Bronchial epithelial cell (primary cell): ENCODE measurements at places on chromosomes 11 and 22. TPM values are rescaled to one million over a fixed set of nuclear protein-coding genes. Genes with fewer than 3 reads are reported as not detected.
A peak's percentile ranks its signal among the peaks of the same experiment; 100 is the strongest.

Gene FUT4
- 1.0 and 1.8 TPM in 2 replicates for total RNA-seq

Gene OR51I1
- total RNA-seq: not detected in 2 replicates

Gene FBLN1
- total RNA-seq: 18.2 and 25.2 TPM in 2 replicates

- DNase-seq: no peak
Observed at GRCh38 chr11:46302866-46303265, 25.4 kb downstream of the CREB3L1 start.

- DNase-seq: peak; percentile 88
Observed at GRCh38 chr11:44575288-44575672, 9.8 kb downstream of the CD82 start.

DNA sequence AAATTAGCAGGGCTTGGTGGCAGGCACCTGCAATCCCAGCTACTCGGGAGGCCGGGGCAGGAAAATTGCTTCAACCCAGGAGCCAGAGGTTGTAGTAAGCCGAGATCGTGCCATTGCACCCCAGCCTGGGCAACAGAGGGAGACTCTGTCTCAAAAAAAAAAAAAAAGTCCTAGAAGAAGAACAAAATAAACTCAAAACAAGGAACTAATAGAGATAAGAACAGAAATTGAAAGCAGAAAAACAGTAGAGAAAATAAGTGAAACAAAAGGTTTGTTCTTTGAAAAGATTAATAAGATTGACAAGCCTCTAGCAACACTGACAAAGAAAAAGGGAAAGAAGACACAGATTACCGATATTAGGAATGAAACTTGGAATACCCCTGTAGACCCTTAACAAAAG is 45.1 kb upstream of the CBX7 start:
- no peak for DNase-seq

DNA sequence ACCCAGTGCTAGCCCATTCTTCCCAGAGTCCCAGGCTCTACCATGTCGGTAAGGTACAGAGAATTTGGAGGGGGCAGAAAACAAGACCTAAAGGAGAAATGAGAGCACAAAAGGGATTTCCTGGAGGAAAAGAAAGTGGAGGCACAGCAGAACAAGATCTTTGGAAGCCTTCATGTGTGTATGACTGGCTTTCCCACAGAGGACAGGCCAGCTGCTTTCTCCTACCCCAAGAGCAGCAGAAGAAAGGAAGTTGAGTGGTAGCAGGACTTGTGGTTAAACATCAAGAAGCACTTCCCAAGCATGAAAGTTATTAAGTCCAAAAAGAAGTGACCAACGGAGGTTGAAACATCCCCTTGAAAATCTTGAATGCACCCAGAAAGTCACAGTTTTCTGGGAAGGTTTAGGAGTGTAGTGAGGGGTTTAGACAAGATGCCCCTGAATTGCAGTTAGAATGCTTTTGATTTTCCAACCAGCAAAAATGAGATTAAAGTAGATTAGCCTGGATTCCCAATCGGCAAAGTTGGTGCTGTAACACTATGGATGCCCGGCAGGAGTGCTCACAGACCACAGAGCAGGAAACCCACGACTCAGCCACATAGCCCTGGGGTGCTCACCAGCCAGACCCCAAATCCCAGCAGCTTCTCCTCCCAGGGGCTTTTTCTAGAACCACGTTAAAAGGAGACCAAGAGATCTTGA is 608 bp downstream of the TMPRSS13 start:
- peak; percentile 19 for DNase-seq

- DNase-seq: no peak
Observed at GRCh38 chr11:32432565-32432964, 2.8 kb downstream of the WT1 start.
